ENCODE measurements at places on chromosomes 1 and 21. TPM values are rescaled to one million over a fixed set of nuclear protein-coding genes. Genes with fewer than 3 reads are reported as not detected.

The MASP2 gene
- total RNA-seq = 0.15 TPM

The DMRTA2 gene
- not detected for total RNA-seq

The FLG2 gene
- total RNA-seq = not detected

The CHAF1B gene
- 35.2 TPM for total RNA-seq

The MRPL24 gene
- total RNA-seq = 122 TPM

The CGN gene
- total RNA-seq = 1.2 TPM

The OR2T2 gene
- not detected for total RNA-seq

The RASAL2 gene
- not detected for total RNA-seq

The AGO4 gene
- total RNA-seq = 5.7 TPM

The FAM110D gene
- not detected for total RNA-seq

The SPRR4 gene
- not detected for total RNA-seq

The RNU1-1 gene
- total RNA-seq = 1,003 TPM

The PTGFRN gene
- total RNA-seq = 7.9 TPM

The NTMT2 gene
- not detected for total RNA-seq

The SPRR5 gene
- not detected for total RNA-seq

The SPRR2G gene
- total RNA-seq = not detected

The AKNAD1 gene
- not detected for total RNA-seq

The HDAC1 gene
- 160 TPM for total RNA-seq

The PINK1 gene
- 4.7 TPM for total RNA-seq

The C1orf141 gene
- total RNA-seq = not detected

The TCP10L gene
- total RNA-seq = 0.15 TPM

The IL20 gene
- total RNA-seq = not detected

The OR10J1 gene
- total RNA-seq = not detected

The FCGR3A gene
- total RNA-seq = not detected

The AIRE gene
- total RNA-seq = not detected

The TEX38 gene
- not detected for total RNA-seq

The OR2AK2 gene
- not detected for total RNA-seq

The COL11A1 gene
- total RNA-seq = not detected

The TDRD10 gene
- total RNA-seq = not detected

The CFAP74 gene
- not detected for total RNA-seq

The KDF1 gene
- total RNA-seq = 0.15 TPM

The RGS8 gene
- total RNA-seq = not detected

The ST6GALNAC3 gene
- total RNA-seq = 0.44 TPM

The WDR64 gene
- total RNA-seq = not detected

The RGS13 gene
- not detected for total RNA-seq
